ENCODE measurements at places on chromosomes 6 and 20.

DNA sequence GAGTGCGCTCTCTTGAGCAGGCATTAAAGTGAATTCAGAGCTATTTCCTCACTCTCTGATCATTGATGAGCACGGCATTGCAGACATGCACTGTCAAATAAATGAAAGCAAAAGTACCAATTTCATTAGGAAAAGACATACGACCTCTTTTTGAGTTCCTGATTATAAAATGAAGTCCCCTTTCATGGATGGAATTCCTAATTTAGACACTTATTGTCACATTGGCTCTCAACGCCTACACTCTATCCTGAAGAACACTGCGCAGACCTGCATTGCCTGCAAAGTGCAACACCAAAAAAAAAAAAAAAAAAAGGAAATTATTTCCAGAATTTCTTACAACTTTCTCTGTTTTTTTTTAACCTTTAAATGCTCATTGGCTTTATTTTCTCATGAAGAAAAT is 1.6 kb downstream of the ADGRB3 start:
- no peak for DNase-seq

- peak; percentile 29 for DNase-seq
These were observed 6.7 kb upstream of the CLIC5 start for GRCh38 chr6:46022106-46022948.

GRCh38 chr6:26158581-26159356 is 71.5 kb downstream of the HFE start:
- DNase-seq: peak; percentile 64

DNA sequence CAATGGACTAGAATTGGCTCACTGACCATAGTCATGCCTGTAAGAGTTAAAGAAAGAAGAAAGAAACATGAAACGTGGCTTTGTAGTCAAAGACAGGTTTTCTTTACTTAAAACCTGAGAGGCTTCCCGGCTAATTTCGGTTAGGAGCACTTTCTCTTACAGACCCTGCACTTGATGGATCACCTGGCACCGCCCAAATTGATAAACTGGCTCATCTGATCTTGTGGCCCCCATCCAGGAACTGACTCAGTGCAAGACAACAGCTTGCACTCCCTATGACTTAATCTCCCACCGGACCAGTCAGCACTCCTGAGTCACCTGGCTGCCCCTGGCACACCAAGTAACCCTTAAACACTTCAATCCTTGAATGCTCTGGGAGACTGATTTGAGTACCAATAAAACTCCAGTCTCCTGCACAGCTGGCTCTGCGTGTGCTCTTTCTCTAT is 12.3 kb downstream of the TMEM14B start:
- DNase-seq: no peak

DNA sequence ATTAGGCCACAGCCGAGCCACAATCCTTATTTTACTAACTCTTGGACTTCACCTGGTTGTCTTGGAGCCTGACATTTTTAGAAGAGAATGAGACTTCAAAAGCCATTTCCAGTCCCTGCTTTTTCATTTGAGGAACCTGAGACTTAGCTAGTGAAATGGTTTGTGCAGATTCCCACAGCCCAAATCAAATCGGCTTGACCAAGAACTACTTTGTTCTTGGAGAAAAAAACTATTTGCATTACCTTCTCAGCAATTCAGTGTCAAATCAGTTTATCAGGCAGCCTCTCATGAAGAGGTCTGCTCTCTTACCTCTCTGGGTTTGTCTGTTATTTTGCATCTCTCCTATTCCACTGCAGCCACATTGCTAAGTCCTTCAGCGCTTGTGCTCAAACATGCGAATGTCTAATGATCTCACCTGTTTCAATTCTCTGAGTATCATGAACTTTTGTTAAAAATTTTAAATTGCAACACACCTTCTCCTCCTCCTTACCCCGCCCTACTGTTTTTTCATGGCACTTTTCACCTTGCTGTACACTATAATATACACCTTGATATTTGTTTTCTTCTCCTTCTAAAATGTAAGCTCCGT is 573 bp upstream of the IFNGR1 start:
- no peak for DNase-seq

DNA sequence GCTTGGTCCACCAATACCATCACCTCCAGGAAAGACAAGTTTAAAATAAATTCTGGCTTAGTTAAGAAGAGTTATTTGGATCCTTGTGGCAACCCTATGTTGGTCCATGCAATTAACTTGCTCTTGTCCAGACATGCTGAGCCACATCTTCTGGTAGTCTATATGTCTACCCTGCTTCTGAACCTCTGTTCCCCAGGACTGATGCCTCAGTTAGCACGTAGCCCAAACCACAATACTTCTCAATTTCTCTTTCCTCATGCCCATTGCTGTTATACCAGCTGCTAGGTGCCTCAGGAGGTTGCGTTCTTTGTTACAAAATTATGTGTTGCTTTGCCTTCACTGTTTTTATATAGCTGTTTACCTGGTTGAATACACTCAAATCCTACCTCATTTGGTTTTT is 116.4 kb upstream of the KCNQ5 start:
- no peak for DNase-seq

DNA sequence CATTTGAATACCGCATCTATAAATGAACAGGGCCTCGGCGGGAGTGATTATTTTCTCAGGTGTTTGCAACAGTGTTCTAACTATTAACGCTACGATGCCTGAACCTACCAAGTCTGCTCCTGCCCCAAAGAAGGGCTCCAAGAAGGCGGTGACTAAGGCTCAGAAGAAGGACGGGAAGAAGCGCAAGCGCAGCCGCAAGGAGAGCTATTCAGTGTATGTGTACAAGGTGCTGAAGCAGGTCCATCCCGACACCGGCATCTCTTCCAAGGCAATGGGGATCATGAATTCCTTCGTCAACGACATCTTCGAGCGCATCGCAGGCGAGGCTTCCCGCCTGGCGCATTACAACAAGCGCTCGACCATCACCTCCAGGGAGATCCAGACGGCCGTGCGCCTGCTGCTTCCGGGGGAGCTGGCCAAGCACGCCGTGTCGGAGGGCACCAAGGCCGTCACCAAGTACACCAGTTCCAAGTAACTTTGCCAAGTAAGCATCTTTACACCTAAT is 70.9 kb downstream of the HFE start:
- peak; percentile 86 for DNase-seq

DNA sequence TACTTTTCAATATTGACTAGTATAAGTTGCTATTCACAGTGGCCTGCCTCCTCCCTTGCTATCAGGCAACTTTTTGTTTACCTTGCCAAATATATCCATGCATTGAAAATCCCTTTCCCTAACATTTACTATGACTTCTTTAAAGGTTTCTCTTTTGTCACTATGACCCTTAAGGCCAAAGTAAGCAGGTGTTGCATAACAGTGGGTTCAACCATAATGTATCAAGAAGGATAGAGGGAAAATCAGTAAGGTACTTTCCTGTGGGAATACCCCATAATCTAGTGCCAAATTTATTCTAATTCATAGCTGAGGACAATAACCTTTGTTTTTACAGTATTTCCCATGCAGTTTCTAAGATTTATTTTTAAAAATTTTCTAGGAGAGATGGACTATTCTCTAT is 527.6 kb downstream of the CDKAL1 start:
- no peak for DNase-seq

DNA sequence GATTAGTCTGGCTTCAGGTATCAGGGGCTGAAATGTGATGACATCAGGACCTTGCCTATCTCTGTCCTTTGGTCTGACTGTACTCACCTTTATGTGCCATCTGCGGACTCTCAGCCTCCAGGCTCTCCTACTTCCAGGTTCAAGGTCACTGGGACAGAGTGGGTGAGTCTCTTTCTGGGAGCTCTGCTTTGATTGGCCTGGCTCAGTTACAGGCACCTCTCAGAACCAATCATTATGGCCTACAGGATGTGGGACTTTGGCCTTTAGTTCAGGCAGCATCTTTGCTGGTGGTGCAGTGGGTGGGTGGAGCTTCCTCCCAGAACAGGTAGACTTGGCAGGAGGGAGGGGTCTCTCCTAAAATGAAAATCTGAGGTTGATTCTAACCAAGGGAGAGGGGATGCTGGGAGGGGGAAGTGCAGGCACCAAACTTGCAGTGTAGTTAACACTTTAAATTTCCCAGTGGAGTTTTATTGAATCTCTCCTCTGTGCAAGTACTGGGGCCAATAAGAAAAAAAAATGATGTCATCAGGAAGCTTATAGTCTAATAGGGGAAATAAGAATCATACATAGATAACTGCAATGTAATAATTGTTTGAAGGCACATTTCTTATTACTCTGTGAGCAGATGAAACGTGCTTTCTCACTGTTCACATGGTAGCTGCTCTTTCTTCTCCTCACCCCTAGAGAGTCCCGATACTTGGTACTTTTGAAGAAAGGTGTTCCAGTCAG is 53.4 kb downstream of the SLC24A3 start:
- no peak for DNase-seq

GRCh38 chr20:37479925-37480691 is 40.9 kb upstream of the NNAT start:
- no peak for DNase-seq

GRCh38 chr6:102300350-102300749 is 906.8 kb downstream of the GRIK2 start:
- no peak for DNase-seq

GRCh38 chr6:26155061-26155930 is 68.1 kb downstream of the HFE start:
- DNase-seq: peak; percentile 32

- no peak for DNase-seq
These were observed 261.2 kb downstream of the FOXC1 start for GRCh38 chr6:1870932-1871331.

- no peak for DNase-seq
These were observed 86.6 kb upstream of the RNF24 start for GRCh38 chr20:4101910-4102309.

DNA sequence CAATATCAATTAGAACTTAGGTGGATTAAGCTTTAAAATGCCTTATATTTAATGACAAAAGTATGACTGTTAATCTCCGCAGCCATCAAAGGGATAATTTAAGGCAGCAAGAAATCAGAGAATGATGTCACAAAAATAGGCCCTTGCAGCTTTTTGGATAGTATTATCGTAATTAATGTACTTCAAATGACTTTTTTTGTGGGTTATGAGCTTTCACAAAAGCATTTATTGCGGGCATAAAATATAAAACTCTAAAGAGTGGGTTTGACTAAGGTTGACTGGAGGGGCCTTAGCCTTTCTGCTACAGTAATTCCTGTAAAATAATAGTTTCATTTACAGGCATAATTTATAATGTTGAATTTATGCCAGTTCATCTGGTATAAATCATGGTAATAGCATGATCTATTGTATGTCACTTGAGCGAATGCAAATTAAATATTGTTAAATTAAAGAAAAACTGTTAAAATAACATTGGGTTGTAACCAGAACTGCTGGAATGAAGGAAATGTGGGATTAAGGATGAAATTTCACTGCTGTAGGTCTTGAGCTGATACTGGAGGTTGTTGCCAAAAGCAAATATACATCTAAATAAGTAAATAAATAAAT is 78.5 kb upstream of the ZFP64 start:
- no peak for DNase-seq

- DNase-seq: no peak
These were observed 206.3 kb downstream of the EPHA7 start for GRCh38 chr6:93213028-93213427.

DNA sequence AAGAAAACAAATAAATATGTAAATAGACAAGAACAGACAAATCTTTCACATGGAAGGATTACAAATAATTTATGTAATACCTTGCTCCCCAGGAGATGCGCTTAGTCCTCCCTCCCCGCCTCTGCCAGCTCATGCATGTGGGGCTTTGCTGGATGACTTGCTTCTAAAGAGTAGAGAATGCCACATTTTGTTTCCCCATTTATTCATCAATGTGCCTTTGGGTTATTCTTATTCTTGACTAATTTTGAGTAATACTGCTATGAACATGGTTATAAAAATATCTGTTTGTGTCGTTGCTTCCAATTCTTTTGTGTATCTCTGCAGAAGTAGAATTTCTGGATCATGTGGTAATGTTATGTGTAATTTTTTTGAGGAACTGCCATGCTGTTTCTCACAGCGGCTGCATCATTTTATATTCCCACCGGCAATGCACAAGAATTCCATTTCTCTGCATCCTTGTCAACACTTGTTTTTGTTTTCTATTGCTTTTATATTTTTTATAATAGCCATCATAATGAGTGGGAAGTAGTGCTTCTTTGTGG is 23.8 kb upstream of the DUSP22 start:
- no peak for DNase-seq

- no peak for DNase-seq
These were observed 58.1 kb downstream of the RPRD1B start for GRCh38 chr20:38091441-38092216.
